ENCODE measurements at places on chromosomes 6 and 20.
A peak's percentile ranks its signal among the peaks of the same experiment; 100 is the strongest.

- peak; percentile 63 for DNase-seq
Measured at GRCh38 chr6:39347906-39348585, 25.5 kb upstream of the KCNK16 start.

DNA sequence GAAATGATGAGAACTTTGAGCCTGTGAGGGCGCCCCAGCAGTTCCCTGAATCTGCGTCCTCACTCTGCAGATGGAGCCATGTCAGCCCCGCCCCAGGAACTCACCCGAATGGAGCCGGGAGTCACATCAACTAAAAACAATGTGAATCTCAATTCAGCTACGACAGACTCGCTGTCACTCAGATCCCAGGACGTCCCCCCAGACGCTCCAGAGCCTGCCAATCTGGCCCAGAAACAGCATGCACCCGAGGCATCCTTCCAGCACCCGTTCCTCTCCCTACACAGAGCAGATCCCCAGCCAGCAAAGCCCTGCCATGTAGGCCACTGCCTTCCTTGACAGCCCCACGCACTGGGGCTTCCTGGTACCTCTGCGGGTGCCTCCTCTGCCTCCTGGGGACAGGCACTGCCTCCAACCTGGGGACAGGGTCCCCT lies 248.0 kb downstream of the TTLL2 start:
- DNase-seq = no peak

DNA sequence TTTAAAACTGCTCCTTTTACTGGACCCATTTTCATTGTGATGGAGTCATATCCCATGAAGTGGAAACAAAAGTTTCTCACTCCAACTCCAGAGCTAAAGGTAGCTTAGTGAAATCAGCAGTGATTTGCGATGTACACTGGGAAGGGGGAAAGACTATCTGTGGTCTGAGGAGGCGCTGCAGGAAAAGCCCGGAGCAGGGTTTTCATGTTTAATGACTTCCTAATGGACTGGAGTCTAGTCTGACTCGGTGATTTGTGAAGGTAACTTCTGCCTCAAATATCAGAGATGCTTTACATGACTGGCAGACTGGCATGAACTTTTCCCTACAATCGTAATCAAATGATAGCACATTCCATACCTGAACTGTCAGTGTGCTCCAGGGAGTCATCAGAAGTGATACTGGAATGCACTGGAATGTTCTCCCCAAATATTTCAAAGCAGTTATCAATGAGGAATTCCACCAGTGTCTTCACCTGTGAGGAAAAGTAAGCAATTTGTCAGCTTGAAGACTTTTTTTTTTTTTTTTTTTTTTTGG lies 7.0 kb downstream of the TAGAP start:
- no peak for DNase-seq

DNA sequence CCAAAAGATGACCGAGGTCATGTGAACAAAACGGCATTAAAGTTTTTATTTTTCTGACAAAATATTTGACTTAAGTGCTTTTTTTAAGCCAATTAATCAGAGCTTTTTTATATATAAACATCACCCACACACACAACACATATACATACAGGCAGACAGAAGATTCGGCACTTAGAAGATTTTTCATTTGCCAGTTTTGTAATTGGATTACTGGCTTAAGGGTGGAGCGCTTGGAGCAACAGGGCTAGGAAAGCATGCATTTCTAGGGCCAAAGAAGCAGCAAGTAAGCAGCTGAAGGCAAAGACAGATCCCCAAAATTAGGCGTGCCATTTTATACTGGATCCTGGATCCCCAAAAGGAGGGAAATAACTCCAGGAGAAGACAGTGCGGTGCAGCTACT lies 30.3 kb downstream of the SAMD5 start:
- no peak for DNase-seq

DNA sequence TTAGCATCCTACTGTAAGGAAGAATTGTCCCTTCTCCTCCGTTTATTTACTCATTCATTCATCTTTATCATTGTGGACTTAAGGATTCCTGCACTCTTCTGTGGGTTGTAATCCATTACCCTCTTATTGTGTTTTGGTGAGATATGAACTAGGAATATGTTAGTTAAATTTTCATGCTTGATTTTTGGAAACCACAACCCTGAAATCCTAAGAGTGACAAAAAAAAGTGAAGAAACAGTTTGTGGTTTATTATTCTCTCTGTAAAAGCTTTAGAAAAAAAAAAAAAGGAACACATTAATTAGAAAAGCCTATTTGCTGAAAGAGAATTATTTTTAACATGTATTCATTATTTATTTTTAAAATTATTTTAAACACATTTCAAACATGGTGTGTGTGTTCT lies 36.7 kb upstream of the INSM1 start:
- no peak for DNase-seq

GRCh38 chr6:165695722-165696515 lies 32.9 kb upstream of the PDE10A start:
- no peak for DNase-seq

DNA sequence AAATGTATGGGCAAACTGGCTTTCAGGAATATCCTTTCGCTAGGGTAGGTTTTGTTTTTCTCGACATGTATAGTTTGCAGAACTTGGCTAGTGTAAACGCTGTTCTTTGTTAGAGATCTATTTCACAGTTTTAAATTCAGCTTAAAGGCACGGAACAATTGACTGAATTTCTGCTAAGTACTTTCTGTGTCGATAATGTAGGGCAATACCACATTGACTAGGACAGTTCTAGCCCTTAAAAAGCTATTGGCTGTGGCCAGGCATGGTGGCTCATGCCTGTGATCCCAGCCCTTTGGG lies 92.8 kb downstream of the CEP57L1 start:
- no peak for DNase-seq

- DNase-seq = no peak
Measured at GRCh38 chr20:6709910-6710595, 57.4 kb upstream of the BMP2 start.

GRCh38 chr6:135832166-135832565 lies 19.3 kb upstream of the PDE7B start:
- DNase-seq = no peak

- no peak for DNase-seq
Measured at GRCh38 chr6:52415917-52416628, 4.1 kb upstream of the EFHC1 start.

DNA sequence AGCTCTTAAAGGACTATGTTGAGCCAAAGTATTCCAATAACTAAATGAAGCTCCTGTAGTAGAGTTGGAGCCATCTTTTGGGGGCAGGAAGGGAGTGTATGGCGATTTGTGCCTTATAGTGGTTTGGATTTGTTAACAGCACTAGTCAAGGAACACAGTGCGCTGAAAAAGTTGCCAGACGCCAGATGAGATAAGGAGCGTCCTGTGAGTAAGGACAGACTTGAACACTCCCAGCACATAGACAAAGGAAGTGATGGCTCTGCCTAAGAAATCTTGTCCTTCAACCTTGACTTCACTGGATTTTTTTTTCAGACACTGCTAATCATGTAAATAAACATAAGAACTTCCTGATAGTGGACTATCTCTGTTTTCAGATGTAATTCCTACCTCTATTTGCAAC lies 136.9 kb downstream of the TRMT11 start:
- DNase-seq = no peak

DNA sequence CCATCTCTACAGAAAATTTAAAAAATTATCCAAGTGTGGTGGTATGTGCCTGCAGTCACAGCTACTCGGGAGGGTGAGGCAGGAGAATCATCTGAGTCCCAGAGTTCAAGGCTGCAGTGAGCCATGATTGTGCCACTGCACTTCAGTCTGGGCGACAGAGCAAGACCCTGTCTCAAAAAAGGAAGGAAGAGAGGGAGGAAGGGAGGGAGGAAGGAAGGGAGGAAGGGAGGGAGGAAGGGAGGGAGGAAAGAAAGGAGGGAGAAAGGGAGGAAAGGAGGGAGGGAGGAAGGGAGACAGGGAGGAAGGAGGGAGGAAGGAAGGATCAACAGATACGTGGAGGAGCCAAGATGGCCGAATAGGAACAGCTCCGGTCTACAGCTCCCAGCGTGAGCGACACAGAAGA lies 90.1 kb downstream of the ZNF217 start:
- DNase-seq = no peak

GRCh38 chr6:4608361-4609115 lies 167.7 kb upstream of the CDYL start:
- no peak for DNase-seq

GRCh38 chr6:157625111-157625510 lies 197.9 kb upstream of the SNX9 start:
- DNase-seq = no peak

DNA sequence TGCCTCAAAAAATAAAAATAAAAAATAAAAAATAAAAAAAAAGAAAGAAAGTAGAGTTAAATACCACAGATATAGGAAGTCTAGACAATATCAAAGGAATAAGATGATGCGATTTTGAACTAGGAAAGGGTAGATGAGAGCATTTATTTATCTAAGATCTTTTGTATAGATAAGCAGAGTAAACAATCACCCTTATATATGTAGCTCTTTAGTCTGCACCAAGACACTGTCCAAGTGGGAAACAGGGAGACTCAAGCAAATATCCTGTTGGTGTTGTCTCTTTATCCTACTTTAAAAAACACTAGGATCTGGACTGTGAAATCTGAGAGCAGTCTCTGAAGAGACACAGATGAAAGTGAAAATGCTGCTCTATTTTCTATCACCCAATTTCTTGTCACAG lies 587.0 kb upstream of the FLRT3 start:
- no peak for DNase-seq

GRCh38 chr6:143745166-143746133 lies 67.7 kb downstream of the PHACTR2 start:
- peak; percentile 46 for DNase-seq

- DNase-seq = no peak
Measured at GRCh38 chr6:96975852-96976251, 51.3 kb downstream of the KLHL32 start.

DNA sequence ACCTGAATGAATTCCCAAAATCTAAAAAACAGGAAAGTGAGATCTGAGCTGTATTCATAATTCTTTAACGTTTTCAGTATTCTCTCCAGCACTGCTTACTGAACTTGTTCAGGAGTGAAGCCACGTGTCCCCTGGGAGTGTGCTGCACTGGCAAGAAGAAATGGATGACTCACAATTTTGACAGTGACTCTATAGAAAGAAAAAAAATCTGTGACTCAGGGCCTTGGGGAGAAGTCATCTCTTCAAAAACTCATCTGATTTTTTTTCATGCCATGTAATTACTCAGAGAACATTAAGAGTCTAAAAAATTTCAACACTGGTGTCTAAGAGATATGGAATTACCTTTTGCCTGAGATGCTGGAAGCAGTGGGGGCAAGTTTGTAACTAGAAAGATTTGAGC lies 39.7 kb downstream of the ANKEF1 start:
- DNase-seq = no peak

Data from progenitor cell of endocrine pancreas (in vitro differentiated cells).